ENCODE measurements at places on chromosomes 2 and 18.
A peak's percentile ranks its signal among the peaks of the same experiment; 100 is the strongest.

GRCh38 chr2:208657468-208657867 is 250.9 kb downstream of the PTH2R start:
- no peak for DNase-seq

DNA sequence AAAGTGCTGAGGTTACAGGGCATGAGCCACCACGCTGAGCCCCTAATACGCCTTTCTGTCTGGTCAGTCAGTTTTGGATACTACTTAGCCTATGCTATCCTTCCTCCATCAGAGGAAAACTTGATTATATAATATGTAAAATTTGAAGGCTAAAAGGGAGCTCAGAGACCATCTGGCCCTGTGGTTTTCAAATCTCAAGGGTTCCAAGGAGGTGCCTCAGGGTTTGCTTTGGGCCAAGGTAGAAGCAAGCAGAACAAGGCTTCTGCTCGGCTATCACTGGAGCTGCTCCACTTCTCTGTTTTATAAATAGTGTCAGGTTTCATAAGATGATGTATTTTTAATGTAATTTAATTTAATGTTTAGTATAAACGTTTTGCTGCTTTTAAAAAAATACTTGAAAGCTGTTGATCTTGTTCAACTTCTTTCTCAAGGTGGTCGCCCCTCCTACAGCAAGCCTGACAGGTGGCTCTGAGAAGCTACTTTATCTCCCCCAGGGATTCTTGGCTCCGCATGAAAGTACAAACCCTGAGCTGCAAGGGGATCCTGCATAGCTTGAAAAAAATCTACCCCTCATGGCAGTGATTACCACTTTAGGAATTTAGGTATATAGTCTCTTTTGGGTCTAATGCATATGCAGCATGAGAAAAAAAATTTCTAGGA is 290.3 kb downstream of the CNTNAP5 start:
- no peak for DNase-seq

- no peak for DNase-seq
These were observed 1.4 kb downstream of the ARID5A start for GRCh38 chr2:96537734-96538486.

DNA sequence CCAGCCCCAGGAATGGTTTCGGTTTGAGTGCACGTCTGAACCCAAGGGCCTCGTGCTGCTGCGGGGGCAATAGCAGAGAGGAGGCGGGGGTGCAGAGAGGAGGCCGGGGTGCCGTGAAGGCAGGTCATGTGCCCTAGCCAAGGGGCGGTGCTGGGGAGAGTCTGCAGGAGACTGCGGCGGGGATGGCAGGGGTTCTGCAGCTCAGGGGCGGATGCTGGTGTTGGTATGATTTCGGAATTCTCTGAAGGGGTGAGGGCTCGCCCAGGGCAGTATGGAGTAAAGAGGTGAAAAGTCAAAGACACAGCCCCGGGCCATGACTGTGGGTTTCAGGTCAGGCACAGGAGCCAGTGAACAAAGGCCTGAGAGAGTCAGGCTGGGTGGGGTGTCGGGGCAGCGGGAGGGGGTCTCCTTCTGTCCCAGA is 186.5 kb upstream of the HDAC4 start:
- DNase-seq = no peak

DNA sequence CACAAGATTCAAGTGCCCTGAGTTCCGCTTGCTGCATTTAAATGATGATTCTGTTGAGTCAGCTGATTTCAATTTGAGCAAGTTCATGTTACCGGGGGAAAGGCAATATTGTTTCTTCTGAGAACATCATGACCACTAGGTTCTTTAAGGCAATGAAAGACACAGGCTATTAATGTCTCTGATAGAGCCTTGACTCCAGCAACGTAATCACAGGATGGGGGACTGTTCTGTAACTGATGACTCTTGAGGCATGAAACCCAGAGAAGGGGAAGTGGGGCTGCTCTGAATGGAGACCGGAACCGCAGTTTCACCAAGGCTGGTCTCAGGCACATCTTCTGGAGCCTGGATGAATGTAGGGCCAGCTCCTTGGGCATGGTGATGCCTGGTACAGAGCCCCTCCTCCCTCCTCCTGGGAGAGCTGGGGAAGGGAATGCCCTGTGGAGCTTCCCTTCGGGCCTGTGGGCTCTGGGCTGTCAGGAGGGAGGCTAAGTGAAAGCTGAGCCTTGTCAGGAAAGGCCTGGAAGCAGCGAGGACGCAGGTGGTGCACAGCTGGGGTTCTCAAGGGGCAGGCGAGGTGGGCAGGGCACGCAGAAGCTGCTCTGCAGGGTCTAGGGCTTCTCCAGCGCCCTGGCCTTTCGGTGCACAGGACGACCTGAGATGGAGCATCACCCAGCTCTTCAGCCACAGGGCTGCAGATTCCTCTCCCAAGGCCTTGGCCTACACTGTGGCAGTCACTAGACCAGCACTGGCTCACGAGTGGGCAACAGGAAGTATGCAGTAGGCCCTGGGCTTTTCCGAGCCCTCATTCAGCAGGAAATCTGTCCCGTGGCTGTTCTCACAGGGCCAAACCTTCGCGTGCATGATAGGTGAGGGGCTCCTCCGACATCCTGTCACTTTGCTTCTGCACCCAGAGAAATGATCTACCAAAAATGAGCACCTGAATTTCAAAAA is 36.6 kb upstream of the PRLH start:
- no peak for DNase-seq

GRCh38 chr18:5874336-5874735 is 21.0 kb downstream of the TMEM200C start:
- no peak for DNase-seq

DNA sequence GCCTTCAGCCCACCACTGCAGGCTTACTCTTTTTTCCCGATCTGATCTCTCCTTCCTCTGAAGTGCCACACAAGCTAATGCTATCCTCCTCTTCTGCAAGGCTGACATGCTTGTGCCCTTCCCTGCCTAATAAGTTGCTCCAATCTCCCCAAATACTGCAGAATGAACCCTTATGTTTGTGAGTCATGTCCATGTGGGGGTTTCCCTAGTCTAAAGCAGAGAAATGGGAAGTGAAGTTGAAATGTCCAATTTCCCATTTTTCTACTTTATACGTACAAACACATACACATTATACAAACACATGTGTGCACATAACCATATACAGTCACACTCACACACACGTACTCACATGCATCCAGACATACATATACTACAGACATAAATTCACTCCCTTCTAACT is 288.1 kb upstream of the CELF4 start:
- no peak for DNase-seq

GRCh38 chr2:113602869-113603466 is 24.1 kb upstream of the RABL2A start:
- DNase-seq = no peak

- no peak for DNase-seq
These were observed 16.0 kb upstream of the AP1S3 start for GRCh38 chr2:223853425-223853837.

DNA sequence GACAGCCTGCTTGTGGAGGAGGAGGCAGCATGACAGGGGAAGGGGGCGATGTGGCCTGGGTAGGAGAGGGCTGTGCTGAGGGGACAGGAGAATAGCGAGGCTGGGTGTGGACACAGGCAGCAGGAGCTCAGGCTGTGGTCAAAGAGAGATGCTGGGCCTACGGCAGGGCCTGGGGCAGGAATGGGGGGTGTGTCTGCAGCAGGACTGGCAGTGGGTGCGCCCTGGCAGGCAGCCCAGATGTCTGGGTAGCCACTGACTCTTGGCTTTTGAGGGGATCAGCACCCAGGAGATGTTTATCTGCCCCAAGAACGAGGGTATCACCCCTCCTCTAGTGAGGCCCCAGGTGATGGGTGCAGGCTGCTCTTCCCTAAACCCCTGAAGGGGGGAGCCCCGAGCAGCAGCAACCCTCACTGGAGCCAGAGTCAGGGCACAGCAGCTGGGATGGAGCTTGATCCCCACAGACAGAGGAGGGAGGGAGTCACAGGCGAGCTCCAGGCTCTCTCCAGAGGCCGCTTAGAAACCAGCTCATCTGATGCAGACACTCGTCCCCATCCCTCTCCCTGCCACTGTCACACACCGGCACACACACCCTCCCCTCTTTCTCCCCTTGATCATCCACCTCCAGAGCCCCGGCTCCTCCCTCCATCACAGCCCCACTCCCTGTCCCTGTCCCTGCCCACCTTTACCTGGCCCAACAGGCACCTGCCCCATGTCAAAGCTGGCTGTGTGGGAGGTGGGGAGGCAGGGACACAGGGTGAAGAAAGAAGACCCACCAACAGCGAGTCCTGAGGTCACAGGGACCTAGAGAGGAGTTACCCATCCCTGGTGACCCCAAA is 29.8 kb upstream of the TNS1 start:
- peak; percentile 15 for DNase-seq

GRCh38 chr18:3660739-3661515 is 211.0 kb downstream of the TGIF1 start:
- DNase-seq = no peak

DNA sequence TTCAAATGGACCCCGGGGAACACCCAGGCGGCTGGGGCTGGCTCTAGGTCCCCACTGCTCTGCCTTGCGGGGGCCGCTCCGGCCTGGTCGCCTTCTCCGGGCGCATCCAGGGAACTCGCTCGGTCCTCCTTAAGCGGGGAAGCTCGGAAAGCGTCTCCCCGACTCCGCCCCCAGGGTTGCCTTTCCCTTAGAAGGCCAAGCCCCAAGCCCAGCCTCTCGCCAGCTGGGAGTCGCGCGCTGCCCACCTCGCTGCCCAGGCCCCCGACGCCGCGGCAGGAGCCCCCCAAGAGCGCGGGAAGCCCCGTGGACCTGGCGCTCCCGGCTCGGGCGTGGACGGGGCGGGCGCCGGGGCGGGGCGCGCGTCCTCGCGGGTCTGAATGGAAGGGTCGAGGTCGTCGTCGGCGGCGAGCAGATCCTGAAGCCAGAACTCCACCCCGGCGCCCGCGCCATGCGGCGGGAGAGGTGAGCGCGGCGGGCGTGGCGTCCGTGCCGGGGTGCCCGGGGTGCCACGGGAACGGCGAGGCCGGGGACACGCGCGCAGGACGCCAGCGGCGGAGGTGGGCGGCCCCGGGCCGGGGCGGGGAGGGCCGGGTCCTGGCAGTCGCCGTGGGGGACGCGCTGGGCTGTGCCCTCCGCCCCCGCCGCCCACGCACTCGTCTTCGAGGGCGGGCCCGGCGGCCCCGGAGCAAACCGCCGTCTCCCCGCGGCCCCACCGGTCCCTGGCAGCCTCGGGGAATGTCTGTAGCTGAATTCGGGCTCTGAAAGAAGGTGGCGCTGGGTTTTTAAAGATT is at the start of gene BOK:
Gene BOK (plus strand): TSS at position 214 of the 791 bp plus-strand sequence. CDS start 739 bp downstream, outside the sequence.
- peak; percentile 75 for DNase-seq

GRCh38 chr18:10242936-10243680 is 211.3 kb upstream of the APCDD1 start:
- DNase-seq = no peak

- DNase-seq = no peak
These were observed 32.9 kb upstream of the CSRNP3 start for GRCh38 chr2:165436559-165436958.

- DNase-seq = no peak
These were observed 140.5 kb downstream of the LRP2 start for GRCh38 chr2:169221745-169222369.
